ENCODE measurements at places on chromosomes 13 and 19.
A peak's percentile ranks its signal among the peaks of the same experiment; 100 is the strongest.

- DNase-seq, result no peak
Observed at GRCh38 chr13:113413898-113414282, 39.4 kb downstream of the ADPRHL1 start.

DNA sequence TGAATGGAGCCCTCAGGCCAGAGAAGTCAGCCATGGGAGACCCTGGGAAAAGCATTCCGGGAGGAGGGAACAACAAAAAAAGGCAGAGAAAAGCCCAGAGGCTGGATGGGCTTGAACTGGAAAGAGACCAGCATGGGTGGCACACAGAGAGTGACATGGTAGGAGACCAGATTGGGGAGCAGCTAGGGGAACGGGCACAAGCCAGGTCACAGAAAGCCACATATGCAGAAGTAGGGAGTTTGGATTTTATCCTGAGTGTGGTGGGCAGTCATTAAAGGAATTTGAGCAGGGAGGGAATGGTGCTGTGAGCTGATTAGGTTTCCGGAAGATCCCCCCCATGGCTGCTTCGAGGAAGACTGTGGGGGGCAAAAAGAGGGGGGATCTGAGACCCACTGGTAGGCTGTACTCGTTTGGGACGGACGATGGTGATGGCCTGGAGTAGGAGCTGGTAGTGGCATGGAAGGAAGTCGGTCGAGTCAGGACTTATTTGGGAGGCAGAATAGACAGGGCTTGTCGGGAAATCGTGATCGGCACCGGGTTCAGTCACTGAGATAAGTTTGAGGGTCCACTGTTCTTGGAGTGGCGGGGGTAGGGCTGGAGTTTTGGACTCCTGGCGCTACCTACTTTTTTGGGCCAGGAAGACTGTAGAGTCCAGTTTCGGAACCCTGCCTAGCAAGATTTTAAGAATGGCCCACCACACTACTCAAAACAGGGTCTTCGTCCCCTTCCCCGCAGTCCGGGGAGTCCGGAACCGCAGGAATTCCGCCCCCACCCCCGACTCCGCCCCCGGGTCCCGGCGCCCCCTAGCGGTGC lies 949 bp downstream of the SERTAD1 start:
- DNase-seq, result peak; percentile 42

- peak; percentile 78 for DNase-seq
Observed at GRCh38 chr13:25752957-25753551, 298.8 kb downstream of the SHISA2 start.

DNA sequence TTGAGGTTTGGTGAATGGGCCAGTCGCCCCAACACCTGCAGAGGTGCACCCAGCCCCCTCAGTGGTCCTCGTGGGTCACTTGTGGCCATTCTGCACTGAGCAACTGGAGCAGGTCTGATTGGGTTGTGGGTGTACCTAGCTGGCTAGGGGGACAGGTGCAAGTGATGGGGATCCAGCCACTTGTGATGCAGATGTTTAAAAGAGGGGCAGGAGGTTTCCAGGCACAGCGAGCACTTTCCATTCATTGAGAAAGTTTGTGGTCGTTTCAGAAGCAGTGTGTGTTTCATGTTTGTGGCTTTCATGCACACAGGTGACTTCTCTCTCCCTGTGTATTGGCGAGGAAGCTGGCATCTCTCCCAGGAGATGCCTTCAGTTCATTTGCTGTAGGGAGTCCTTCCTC lies 34.7 kb downstream of the TSSK6 start:
- no peak for DNase-seq

GRCh38 chr13:35727881-35728280 lies 251.4 kb upstream of the MAB21L1 start:
- DNase-seq, result no peak

GRCh38 chr13:111410232-111411021 lies 90.0 kb downstream of the TEX29 start:
- DNase-seq, result no peak

GRCh38 chr13:94968757-94969086 lies 256.4 kb upstream of the SOX21 start:
- DNase-seq, result no peak

DNA sequence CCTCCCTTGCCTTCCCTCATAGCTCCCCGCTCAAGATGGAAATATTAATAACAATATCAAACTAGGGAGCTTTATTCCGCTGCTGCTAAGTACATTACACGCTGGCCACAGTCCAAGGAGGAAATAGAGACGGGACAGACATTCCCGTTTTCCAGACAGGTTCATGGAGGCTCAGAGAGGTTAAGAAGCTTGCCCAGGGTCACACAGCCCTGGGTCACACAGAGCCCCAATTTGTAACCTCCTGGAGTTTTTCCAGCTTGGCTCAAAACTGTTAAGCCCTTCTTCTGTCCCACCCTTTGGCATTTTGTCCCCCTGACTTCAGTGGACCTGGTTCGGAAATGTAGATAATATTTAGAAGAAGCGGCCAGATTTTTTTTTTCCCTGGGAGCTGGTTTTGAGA lies 2.0 kb downstream of the BICRA start:
- no peak for DNase-seq

DNA sequence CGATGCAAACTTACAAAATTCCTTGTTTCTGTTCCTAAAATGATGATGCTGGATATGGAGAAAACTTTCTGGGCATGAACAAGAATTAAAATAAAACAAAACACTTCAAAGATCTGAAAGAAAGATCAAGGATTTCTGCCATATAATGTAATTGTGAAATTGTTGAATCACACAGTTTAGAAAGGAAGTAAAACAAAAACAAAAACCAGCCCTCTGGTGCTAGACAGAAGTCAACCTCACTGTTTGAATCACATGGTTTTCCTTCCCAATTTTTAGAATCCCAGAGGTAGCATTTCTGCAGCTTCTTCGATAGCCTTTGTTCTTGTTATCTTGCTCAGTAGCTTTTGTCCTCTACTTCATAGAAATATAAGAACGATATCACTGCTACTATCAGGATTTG lies 118.2 kb upstream of the ARGLU1 start:
- no peak for DNase-seq

DNA sequence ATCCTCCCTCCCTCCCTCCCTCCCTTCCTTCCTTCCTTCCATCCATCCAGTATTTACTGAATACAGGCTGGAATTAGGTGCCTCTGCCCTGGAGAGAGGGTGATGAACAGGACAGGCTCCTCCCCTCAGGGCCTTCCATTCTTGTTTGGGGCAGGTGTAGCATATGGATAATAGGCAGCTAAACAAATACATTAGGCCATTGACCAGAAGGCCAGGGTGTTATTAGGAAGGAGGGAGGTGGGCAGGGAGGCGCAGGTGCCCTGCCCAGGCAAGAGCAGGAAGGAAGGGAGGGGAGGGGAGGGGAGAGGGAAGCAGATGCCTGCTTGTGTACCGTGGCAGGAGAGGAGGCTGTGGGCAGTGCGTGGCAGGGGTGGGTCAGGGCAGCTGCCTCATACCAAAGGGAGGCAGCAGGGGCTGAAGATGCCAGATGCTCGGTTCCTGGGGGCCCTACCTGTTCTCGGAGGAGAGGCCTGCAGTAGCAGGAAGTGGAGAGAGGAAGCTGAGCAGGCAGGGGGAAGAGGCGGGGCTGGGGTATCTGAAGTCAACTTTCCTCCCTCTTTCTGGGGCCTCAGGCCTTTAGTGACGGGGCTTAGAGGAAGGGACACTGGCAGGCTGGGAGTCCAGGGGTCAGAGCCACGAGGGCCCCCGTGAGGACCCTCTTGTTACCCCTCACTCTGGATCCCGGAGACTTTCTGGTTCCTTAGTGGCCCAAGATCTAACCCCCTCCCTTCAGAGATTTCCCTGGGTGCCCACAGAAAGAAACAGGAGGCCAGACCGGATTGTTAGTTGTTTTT lies at the start of gene RINL:
RINL (minus strand) TSS at position 495 of the 794 bp plus-strand sequence. CDS start 1,533 bp downstream, outside the sequence.
- no peak for DNase-seq

GRCh38 chr13:49165798-49166752 lies 54.1 kb upstream of the MLNR start:
- DNase-seq, result peak; percentile 17

GRCh38 chr19:34471906-34472700 lies 9.5 kb upstream of the WTIP start:
- DNase-seq, result no peak

GRCh38 chr13:78476910-78477309 lies 126.4 kb downstream of the POU4F1 start:
- DNase-seq, result no peak

DNA sequence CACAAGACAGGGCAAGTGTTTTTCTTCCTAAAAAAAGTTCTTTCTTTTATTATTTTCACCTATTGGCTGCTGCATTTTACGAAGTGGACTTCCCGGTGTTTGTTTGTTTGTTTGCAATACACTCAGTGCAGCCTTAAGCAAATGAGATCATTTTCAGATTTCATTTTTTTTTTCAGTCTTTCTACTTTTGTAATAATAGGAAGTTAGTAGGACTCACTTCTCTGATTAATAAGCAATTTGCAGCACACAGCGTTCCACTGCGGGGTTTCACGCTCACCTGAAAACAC lies 128.3 kb downstream of the STK24 start:
- DNase-seq, result no peak

GRCh38 chr19:50325310-50326100 lies 3.7 kb downstream of the KCNC3 start:
- peak; percentile 47 for DNase-seq

DNA sequence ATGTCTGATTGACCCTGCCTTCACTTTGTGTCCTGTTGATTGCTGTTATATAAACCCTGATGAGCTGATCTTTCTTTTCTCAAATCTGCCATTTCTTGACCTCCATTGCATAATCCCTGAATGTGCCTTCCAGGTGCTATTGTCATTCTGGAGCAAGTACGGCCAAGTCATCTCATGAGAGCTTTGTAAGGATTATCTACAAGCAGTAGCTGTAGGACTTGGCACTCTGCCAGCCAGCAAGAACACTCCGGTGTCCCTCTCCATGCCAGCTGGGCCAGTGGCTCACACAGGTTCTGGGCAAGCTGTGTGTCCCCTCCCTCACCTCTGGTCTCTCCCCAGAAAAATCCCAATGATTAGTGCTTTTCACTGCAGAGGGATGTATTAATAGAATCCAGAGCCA lies 348.1 kb downstream of the FOXO1 start:
- DNase-seq, result peak; percentile 34

DNA sequence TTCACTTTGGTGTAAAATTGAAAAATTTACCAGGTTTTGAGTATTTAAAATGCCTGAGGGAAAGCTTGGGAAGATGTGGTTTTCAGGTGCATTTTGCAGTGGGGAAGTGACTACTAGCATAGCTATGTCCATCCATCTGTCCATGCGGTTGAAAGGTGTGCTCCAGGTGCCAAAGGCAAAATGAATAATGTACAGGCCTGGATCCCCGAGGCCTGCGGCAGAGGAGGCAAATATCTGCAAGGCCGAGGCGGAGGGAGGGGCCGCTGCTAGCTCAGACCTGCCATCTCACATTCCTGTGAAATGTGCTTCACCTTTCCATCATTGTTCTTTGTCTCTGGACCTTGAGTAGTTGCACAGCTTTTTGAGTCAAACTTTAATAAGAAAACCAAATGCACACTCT lies 65.5 kb downstream of the ERCC5 start:
- no peak for DNase-seq

- DNase-seq, result no peak
Observed at GRCh38 chr13:79614250-79614918, 133.4 kb downstream of the NDFIP2 start.

DNA sequence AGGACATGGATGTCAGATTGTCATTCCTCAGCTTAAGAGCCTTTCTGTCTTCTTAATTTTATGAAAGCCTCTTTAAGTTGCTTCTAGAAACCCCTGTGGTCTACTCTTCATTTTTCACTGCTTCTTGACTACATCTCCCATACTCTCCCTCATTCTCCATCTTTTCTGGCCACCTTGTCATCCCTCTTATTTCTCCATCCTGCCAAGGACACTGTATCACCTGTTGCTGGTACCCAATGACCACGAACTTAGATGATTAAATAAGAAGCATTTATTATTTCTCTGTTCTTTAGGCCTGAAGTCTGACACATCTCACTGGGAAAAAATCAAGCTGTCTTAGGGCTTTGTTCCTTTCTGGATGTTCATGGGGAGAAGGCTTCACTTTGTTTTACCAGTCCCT lies 9.2 kb downstream of the ZNF223 start:
- no peak for DNase-seq

GRCh38 chr13:98272549-98272948 lies 95.5 kb upstream of the RNF113B start:
- DNase-seq, result no peak

DNA sequence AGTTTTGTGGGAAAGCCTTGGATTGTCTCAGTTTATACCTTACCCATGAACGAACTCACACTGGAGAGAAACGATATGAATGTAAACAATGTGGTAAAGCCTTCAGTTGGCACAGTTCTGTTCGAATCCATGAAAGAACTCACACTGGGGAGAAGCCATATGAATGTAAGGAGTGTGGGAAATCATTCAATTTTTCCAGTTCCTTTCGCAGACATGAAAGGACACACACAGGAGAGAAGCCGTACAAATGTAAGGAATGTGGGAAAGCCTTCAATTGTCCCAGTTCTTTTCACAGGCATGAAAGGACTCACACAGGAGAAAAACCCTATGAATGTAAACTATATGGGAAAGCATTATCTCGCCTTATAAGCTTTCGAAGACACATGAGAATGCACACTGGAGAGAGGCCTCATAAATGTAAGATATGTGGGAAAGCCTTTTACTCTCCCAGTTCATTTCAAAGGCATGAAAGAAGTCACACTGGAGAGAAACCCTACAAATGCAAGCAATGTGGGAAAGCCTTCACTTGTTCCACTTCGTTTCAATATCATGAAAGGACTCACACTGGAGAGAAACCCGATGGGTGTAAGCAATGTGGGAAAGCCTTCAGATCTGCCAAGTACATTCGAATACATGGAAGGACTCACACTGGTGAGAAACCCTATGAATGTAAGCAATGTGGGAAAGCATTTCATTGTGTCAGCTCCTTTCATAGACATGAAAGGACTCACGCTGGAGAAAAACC lies 7.5 kb upstream of the ZNF440 start:
- DNase-seq, result no peak

DNA sequence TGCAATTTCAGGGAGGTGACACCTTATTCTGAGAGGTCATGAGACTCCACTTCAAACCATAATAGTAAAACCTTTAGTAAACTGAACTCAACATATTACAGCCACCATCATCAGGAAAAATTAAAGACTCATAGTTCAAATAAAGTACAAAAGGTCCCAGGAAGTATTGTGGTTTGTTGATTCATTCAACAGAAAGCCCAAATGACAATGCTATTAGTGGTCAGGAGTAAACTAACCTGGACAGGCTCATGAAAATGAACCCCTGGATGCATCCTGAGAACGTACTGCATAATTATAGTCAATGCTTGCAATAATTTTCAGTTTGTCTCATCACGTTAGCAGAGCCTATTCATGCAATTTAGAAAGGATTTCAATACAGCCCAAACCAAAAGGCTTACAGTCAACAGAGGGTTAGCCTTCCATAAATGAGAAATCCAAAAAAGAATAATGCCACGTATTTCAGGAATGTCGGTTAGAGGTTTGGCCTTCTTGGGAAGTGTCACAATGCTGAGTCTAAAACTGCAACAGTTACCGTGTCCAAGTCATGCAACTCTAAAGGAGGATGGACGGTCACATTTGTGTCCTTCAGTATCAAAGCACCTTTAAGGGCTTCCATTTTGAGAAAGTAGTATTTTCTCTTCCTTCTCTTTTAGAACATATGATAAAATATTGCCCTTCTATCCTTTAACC lies 280.8 kb downstream of the ABCC4 start:
- DNase-seq, result peak; percentile 8

GRCh38 chr19:45311621-45312020 lies 11.1 kb downstream of the CKM start:
- no peak for DNase-seq

GRCh38 chr13:40517486-40518480 lies 148.7 kb downstream of the FOXO1 start:
- DNase-seq, result no peak

- DNase-seq, result peak; percentile 27
Observed at GRCh38 chr19:19460761-19461265, 54.5 kb downstream of the TSSK6 start.

GRCh38 chr13:30133996-30134395 lies 173.4 kb downstream of the KATNAL1 start:
- no peak for DNase-seq

GRCh38 chr13:110881839-110882627 lies 32.8 kb downstream of the ANKRD10 start:
- no peak for DNase-seq

Measured in fibroblast of pulmonary artery (primary cell).